ENCODE measurements at places on chromosomes 1 and 21. TPM values are rescaled to one million over a fixed set of nuclear protein-coding genes. Genes with fewer than 3 reads are reported as not detected.

The S100A5 gene
- total RNA-seq = not detected

GRCh38 chr1:109719337-109719837, 7.3 kb downstream of the GSTM5 start:
- no peak for DNase-seq

- DNase-seq = peak; percentile 15
These were observed 239.6 kb upstream of the FGGY start for GRCh38 chr1:59057211-59057694.

DNA sequence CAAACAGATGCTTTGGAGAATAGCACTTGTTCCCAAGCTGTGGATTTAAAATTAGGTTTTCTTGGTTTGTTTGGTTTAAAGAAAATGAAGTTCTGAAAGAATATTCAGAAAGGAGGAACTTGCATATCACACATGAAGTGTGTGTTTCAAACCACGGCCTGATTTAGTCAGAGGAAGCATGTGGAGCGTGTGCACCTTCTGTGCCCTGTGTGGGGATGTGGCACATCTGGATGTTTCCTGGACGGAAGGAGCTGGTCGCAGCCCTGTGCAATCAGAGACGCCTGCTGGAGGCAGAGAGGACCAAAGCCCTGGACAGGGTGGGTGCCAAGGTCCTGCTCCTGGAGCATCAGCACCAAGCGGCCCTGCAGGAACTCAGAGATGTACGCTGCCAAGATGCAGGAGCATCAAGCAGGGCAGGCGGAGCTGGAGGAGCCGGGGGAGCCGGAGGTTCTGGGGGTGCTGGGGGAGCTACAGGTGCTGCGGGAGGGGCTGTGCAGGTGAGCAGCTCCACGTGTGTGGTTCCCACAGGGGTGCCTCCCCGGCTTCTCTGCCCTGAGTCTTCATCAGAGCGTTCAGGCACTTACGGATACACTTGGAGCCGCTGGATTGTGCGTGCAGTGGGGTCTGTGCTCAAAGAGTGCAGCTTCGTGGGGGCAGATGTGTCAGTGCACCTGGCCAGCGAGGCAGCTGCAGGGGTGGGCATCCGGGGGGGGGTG, 45.7 kb downstream of the PCNT start:
- no peak for DNase-seq

DNA sequence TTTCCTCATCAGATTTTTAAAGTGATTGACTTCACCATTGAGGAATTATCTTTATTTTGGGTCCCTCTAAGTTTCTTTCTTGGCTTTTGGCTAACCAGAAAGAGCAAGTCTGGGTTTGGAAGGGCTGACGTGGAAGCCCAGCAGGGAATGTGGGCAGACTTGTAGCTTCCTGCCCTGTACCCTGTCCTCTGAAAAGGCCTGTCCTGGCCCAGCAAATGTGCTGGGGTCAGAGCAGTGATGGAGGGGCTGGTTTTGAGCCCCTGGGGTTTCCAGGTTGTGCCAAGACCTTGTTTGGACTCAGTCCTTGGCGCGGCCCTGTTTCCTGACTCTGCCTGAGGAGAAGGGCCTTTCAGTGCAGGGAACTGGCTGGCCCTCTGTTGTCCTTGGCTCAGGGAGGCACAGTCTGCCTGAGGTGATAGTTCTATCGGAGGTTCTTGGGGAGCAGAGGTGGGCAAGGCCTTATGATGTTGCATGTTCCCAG, 72.1 kb downstream of the UCK2 start:
- no peak for DNase-seq

- DNase-seq = no peak
These were observed 414.7 kb upstream of the PROX1 start for GRCh38 chr1:213572912-213573647.

DNA sequence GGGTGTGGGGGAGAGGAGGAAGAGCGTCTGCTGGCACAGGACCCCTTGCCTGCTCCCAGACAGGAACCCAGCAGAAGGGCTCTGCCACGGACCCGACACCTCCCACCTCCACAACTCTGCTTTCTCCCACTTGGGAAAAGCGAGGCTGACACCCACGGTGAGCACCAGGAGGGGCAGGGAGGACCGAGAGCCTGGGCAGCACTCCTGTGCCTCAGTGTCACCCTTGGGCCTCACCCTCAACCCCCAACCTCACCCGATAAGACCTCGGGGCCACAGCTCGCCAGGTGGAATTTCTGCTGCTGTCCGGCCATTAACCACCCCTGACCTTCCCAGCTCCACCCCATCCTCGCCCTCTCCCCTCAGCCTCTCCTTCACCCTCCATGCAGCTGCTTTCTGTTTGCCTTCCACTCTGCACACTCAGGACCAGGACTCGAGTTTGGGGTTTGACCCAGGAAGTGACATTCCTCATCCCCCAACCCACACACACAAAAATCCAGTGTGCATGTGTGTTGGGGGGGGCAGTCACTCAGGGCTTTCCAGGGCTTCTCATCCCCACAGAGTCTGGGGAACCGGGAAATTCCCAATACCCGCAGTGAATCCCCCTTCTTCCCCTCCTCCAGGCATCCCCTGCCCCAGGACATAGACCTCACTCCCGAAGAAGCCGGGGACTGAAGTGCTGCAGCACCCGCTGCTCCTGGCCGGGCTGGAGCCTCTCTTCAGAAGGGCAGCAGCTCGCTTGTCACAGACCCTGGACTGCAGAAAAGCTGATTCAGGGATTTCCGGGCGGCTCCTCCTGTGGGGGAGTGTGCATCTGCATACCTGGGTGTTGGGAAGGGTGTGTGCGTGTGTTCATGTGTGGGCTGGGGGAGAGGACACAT, 65.8 kb downstream of the SYT2 start:
- no peak for DNase-seq

GRCh38 chr1:44685881-44686280, 11.4 kb downstream of the ARMH1 start:
- DNase-seq = no peak

GRCh38 chr1:111270771-111271463, 19.7 kb upstream of the CHIA start:
- DNase-seq = no peak

DNA sequence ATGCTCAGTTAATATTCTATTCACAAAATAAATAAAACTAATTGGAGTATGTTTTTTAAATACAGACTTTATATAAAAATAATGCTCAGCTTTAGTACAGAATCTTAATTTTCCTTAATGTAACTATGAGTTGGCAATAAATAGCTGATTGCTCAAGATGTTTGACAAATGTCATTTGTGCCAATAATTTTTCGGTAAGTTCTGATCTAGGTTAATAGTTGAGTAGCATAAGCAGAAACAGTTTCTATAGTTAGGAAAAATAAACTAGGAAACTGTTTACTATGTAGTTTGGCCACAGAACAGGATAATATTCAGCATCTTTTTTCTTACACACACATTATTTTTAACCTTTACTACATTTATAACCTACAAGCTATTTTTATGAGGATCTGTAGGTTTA, 40.3 kb downstream of the KCTD3 start:
- DNase-seq = no peak

The PLA2G2D gene
- not detected for total RNA-seq

GRCh38 chr1:55276671-55277376, 61.7 kb upstream of the USP24 start:
- DNase-seq = no peak

Data from endothelial cell (in vitro differentiated cells).